ENCODE measurements at places on chromosomes 5 and 9.

DNA sequence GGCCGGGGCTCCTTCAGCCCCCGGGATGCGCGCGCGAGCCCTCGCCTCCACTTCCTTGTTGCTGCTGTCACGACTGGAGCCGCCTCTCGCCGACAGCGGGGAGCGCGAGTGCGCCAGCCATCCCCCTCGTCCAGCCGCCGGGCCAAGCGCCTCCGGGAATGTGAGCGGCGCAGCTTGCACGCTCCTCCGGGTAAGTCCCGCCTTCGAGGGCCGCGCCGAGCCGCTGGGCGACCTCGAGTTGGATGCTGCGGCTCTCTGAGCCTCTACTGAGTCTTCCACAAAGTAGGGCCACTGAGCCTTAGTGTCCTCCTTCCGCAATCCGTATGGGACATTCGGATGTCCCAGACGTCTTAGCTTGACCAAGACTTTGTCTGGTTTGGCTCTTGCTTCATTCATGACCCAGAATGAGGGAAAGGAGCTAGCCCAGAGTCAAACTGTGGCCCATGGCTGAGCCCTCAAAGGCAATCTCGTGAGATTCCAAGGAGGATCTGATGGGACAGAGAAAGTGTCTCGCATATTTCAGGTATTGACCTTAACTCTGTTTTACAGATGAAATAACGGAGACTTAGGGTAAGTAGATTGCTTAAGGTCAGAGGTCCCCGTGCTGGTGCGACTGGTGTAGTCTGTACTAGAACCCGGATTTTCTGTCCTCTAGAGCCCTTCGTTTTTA, 586 bp downstream of the HMGXB3 start:
- DNase-seq: peak; percentile 17

GRCh38 chr9:32550150-32550561, 2.0 kb upstream of the SMIM27 start:
- no peak for DNase-seq

DNA sequence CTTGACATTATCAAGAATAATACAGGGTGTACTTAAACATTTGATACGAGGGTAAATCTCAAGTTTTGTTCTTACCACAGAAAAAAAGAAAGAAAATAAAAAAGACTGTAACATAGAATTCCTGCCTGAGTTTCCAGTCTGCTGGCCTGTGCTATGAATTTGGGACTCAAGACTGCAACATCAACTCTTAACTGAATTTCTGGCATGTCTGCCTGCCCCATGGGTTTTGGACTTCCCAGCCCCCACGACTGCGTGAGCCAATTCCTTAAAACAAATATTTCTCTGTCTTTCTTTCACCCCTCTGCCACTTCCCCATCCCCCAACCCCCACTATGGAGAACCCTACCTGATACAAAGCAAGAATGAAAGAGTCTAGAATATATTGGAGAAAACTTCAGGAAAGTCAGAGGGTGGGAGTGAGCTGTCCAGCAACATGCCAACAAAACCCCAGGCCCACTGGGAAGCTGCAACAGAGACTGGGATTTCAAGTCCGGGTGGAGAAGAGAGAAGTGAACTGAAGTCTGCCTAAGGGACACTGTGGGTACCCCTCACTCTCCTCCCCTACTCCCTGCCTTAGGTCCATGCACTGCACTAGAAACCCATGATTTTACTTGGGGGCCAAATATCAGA, 43.0 kb downstream of the MARCHF3 start:
- no peak for DNase-seq

GRCh38 chr5:35954175-35954574, 15.8 kb upstream of the CAPSL start:
- no peak for DNase-seq

DNA sequence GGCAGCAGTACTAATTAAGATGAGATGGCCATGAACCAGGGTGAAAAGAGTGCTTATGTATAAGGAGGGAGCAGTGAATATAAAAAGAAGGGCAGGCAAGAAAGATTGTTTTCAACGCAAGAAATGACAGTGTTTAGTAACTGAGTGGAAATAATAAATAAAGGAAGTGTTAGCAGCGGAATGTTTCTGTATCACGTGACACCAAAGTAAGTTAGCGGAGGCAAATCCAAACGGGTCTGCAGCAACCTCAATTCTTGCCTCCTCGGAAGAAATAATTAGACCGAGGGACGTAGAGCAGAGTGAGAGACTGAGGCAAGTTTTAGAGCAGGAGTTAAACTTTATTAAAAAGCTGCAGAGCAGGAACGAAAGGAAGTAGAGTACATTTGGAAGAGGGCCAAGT, 15.4 kb upstream of the GAS1 start:
- no peak for DNase-seq

- no peak for DNase-seq
These were observed 2085.2 kb upstream of the ACO1 start for GRCh38 chr9:30299126-30299780.

DNA sequence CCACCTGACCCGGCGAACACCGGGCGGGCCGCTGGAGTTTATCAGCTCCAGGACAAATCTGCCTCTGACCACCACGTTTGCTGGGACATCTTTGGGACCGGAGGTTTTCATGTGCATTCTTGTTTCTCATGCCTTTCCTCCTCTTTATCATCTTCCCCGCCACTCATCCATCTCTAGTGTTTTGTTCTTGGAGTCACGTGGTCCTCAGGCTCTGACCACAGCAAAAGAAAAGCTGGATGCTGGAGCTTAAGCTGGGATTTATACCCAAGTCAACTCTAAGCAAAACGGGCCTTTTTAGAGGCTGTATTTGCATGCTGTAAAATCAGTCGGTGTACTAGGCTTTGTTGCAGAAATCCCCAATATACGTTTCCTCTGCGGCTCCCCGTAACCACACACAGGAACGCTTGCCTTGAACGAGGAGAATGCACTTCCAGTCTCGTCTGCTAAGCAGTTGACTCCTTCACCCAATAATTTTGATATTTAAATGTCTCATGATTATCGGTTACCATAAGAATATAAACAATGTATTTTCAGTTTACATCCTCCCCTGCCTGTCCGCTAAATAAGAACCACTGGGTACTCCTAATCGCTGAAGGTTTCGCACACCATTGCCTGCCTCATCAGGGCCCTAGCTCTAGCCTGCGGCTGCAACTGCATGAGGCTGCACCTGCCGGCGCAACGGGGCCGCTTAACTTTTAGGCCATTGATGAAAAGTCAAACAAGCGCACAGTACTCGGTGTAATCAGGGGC, 560 bp upstream of the NDUFS6 start:
- peak; percentile 45 for DNase-seq

- DNase-seq: no peak
These were observed 1.6 kb upstream of the PCAT7 start for GRCh38 chr9:94553029-94553938.

DNA sequence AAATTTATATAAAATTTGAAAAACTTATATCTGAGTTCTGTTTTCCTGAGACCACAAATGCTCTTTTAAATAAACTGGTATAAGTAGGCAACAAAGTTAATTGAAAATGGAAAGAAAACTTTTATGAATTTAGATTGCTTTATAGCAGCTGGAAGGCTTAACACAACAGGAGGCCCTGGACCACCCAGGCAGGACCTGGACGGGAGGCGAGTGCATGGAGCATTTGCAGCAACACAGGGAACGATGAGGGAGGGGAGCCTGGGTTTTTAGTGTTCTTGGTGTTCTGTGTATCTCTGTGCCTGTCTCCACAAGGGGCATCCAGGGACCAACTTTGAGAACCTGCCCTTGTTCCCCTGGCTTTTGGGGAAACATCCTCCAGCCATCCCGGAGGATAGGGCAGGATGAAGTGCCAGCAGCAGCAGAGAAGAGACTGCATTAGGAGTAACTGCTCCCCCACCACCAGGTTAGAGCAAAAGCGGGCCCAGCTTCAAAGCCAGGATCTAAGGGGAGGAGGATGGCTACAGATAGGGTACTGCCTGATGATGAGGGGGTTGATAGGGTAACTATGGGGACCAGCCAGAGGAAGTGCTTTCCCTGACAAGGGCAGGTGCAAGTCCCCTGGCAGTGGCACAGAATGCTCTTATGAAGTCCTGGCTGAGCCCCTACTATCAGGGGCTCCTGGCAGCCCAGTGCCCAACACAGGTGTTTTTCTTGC, 6.7 kb upstream of the SPATA31E1 start:
- DNase-seq: no peak

- no peak for DNase-seq
These were observed 6.8 kb upstream of the CTNNAL1 start for GRCh38 chr9:109020113-109020512.

- DNase-seq: no peak
These were observed 8.0 kb downstream of the LHX6 start for GRCh38 chr9:122220673-122221182.

DNA sequence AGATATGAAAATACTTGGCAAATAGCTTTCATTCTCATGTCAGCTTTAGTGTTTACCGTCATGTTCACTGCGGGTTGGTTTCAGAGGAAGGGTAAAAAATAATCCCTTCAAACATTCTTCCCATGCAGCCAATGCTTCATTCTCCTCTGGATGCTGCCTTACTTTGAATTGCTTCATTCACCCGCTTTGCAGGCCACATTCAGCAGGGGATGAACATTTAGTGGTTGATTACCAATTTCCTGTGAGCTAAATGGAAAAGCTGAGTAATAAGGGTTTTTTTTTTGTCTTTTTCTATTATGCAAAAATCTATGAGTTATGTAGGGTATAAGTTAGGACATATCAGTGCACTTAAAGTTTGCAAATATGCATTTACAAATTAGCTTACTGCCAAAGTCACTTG, 96.3 kb upstream of the MEF2C start:
- DNase-seq: no peak

GRCh38 chr5:8934455-8934854, 611.4 kb downstream of the SEMA5A start:
- no peak for DNase-seq

DNA sequence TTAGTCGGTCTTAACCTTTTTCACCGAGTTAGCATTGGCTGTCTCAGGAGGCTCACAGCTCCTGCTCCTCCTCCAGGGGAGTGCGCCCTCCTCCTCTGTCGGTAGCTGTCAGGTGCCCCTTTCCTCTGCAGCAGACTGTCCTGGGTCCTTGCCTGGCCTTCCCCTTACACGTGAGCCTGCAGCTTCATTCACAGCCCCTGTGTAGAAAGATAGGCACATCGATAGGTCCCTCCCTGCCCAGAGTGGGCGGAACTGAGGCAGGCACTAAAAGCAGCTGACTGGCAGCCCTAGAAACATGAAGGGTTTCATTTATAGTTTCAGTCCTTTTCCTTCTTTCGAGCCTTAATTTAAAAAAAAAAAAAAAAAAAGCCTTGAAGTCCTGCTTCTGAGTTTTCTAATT, 17.2 kb downstream of the TENT4A start:
- no peak for DNase-seq

DNA sequence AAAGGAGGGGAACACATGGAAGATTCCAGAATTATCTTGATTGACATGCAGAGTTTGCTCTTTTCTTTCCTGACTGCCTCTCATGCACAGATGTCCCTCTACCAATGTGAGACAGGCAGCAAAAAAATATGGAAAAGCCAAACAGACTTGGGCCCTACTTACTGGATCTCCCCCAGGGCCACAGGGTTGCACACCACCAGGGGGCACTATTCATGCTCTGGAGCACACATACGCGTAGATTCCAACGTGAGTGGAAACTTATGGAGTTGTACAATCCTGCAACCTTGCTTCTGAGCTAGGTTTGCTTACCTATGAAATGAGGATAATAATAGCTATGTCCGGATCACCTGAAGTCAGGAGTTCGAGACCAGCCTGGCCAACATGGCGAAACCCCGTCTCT, 319.5 kb downstream of the ARHGEF28 start:
- no peak for DNase-seq

GRCh38 chr9:15221746-15222145, 85.3 kb downstream of the TTC39B start:
- no peak for DNase-seq

DNA sequence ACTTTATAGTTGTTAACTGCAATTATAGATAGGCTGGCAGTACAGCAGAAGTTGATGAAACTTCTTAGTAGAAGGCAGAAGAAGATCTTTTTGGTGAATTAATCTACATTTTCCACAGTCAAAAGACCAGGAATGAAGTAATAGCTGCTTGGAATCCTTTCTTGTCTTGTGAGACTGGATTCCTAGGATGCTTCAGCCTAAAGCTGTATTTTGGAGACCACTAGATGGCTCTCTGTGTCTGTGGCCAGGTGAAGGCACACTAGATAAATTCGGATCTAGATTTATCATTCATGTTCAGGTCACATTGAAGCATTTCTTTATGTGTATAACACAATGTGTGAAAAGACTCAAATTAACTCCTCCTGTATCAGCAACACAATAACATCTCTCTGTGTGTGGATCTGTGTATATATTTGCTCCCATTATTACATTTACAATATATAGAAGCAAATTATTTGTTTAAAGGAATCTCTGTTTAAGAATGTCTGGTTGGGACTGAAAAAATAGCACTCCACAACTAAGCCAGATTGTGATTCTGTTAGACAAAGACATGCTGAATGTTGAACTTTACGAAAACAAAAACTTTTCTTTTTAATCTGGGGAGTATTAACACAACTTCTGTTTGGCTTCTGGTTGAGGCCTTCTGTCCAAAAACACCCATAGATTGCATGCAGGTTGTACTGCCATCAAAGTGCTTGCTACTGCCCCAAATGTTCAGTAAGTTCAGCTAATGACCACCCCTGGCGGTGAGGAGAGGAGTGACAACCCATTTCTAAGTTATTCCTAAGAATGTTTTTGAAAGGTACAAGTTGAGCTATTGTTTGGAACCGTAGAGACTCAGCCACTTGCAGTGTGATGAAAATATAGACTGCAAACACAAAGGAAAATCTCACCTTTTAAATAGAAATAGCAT, 10.6 kb downstream of the GRIN3A start:
- no peak for DNase-seq

DNA sequence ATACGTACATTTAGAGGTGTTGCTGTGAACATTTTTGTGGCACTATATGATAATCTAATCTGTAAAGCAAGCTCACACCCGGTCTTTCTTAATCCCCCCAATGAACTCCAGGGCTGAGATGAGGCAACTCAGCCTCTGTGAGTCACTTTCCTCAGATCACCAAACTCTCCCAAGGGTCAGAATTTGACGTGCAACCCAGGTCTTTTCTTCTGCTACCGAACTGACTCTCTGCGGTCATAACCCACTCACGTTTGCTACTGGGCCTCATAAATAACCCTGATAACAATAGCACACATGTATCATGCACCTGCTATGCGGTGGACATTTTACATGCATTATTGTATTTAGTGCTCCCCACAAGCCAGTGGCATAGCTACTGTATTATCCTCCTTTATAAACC, 153.1 kb downstream of the DROSHA start:
- no peak for DNase-seq

DNA sequence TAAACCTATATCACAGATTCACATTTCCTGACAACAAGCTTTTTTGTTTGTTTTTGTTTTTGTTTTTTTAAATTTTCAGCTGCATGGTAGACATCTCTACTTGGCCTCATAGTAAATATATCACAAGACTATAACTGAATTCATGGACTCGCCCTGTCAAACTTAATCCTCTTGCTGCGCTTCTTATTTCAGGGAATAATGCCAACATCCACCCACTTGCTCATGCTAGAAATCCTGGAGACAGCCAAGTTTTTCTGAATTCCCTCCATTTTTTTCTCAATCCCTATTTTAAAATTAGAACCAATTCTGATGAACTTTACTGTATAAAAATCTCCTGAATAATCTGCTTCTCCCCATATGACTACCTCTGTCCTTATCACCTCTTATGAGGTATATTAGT, 283.6 kb upstream of the RPS23 start:
- DNase-seq: no peak

- DNase-seq: no peak
These were observed 115.3 kb downstream of the NREP start for GRCh38 chr5:111641533-111642233.

All from T-helper 22 cell (primary cell).